ENCODE measurements at places on chromosomes 11 and 22.
A peak's percentile ranks its signal among the peaks of the same experiment; 100 is the strongest.

GRCh38 chr11:4830346-4830745, 9.2 kb downstream of the OR51F2 start:
- no peaks in the 10 kb centered on the region for H3K36me3 ChIP-seq
- H3K27ac ChIP-seq = no peak overlapping the region
- no peak overlapping the region for H3K4me3 ChIP-seq
- H3K27me3 ChIP-seq = no peaks in the 10 kb centered on the region
- no peaks in the 10 kb centered on the region for H3K4me1 ChIP-seq

DNA sequence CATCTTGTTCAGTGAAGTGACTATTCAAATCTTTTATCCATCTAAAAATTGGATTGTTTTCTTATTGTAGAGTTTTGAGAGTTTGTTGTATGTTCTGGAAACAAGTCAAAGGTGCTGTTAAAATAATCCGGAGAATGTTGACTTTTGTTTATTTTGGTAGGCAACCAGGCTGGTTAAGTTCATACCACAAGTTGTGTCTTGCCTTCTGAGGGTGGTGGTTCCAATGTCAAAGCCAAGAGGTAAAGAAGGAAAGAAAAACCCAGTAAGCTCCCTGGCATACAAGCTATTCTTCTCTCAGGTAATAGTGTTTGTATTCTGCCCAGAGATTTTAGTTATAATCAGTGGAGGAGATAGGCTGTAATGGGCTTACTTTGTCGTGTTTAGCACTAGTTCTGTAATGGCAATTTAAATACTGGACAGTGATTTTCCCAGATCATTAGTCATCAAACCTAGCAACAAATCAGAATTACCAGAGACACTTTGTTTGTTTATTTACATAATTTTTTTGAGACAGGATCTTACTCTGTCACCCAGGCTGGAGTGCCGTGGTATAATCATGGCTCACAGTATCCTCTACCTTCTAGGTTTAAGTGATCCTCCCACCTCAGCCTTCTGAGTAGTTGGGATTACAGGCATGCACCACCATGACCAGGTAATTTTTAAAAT, 15.1 kb upstream of the CSRP3 start:
- no peaks in the 10 kb centered on the region for H3K27me3 ChIP-seq
- no peak overlapping the region for H3K4me3 ChIP-seq
- no peak for DNase-seq

- no peak overlapping the region for H3K4me3 ChIP-seq
- H3K36me3 ChIP-seq = no peaks in the 10 kb centered on the region
- no peak for DNase-seq
- H3K27ac ChIP-seq = no peak overlapping the region
- H3K27me3 ChIP-seq = no peaks in the 10 kb centered on the region
These were observed 175.2 kb downstream of the SBF2 start for GRCh38 chr11:10118865-10119264.

GRCh38 chr11:108922241-108922640, 257.4 kb downstream of the DDX10 start:
- no peak overlapping the region for H3K4me3 ChIP-seq
- H3K4me1 ChIP-seq = no peaks in the 10 kb centered on the region
- no peak for DNase-seq
- no peaks in the 10 kb centered on the region for H3K27me3 ChIP-seq
- no peaks in the 10 kb centered on the region for H3K36me3 ChIP-seq

GRCh38 chr11:128501632-128502549, 85.5 kb downstream of the ETS1 start:
- DNase-seq = no peak
- no peak overlapping the region for H3K27ac ChIP-seq
- peaks cover 27% of the 10 kb centered on the region for H3K4me1 ChIP-seq

- no peak overlapping the region for H3K4me3 ChIP-seq
- no peak overlapping the region for H3K27ac ChIP-seq
- no peak for DNase-seq
- no peaks in the 10 kb centered on the region for H3K36me3 ChIP-seq
- H3K27me3 ChIP-seq = no peaks in the 10 kb centered on the region
These were observed 118.1 kb downstream of the ATM start for GRCh38 chr11:108340973-108341372.

DNA sequence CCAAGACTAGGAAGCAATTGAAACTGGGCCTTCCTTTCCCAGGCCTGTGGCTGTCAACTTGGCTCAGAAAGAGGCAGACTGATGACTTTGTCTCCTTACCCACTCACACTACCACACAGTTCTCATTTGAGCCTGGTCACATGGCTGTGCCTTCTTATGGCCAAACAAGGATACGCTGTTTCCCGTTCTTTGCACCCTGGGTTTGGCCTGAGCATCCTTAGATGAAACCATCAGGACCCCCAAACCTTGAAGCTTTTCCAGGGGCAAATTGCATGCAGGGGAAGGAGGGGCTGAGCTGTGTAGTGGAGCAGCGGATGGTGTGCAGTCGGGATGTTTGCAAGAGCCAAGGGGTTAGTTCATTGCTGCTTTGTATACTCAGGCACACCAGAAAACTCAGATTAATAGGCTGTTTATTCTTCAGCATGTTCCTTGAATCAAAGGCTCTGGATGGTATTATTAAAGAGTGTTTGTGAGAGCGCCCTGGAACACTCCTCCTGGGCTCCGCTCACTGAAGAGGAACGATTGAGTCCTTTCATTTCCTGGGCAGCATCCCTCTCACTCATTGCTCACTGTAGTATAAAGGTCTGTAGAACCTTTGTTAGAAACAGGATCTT, 69.8 kb downstream of the ARFGAP2 start:
- H3K4me3 ChIP-seq = no peak overlapping the region
- H3K27ac ChIP-seq = no peak overlapping the region
- H3K36me3 ChIP-seq = no peaks in the 10 kb centered on the region
- no peaks in the 10 kb centered on the region for H3K4me1 ChIP-seq

- H3K4me3 ChIP-seq = no peak overlapping the region
- H3K4me1 ChIP-seq = no peaks in the 10 kb centered on the region
- DNase-seq = no peak
- H3K27ac ChIP-seq = no peak overlapping the region
- H3K27me3 ChIP-seq = no peaks in the 10 kb centered on the region
These were observed 47.7 kb upstream of the GAB2 start for GRCh38 chr11:78465169-78465942.

GRCh38 chr22:50270666-50271394, 650 bp upstream of the MAPK11 start:
- DNase-seq = peak; percentile 79
- H3K4me1 ChIP-seq = peaks cover 55% of the 10 kb centered on the region
- H3K36me3 ChIP-seq = peaks cover 9% of the 10 kb centered on the region
- no peaks in the 10 kb centered on the region for H3K27me3 ChIP-seq
- no peak overlapping the region for H3K27ac ChIP-seq

DNA sequence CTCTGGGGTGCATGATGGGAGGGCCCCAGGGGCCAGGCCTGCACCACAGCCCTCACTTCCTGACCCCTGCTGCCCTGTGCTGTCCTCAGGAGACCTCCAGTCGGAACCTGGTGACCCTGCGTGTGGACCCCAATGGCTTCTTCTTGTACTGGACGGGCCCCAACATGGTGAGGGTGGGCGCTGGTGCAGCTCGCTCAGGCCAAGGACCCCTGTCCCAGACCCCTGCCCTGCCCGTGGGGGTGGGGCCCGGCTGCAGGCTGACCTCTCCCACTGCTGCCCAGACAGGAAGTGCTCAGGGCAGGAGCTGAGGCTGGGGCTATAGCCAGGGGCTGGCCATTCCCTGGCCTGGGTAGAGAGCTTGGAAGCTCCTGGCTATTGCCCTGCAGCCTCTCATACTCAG, 3.0 kb downstream of the PLCB3 start:
- H3K27ac ChIP-seq = no peak overlapping the region
- no peak for DNase-seq
- no peak overlapping the region for H3K4me3 ChIP-seq
- no peaks in the 10 kb centered on the region for H3K36me3 ChIP-seq
- H3K4me1 ChIP-seq = peaks cover 18% of the 10 kb centered on the region
- H3K27me3 ChIP-seq = no peaks in the 10 kb centered on the region

GRCh38 chr11:4804280-4804679, at the start of gene OR52R1:
Gene OR52R1, minus strand, starts transcription at chr11:4804380. Its CDS starts 0 bp downstream, at chr11:4804380.
- H3K27me3 ChIP-seq = no peaks in the 10 kb centered on the region
- DNase-seq = no peak
- no peak within 1 kb of the TSS for H3K27ac ChIP-seq
- H3K4me1 ChIP-seq = no peaks in the 10 kb centered on the region

DNA sequence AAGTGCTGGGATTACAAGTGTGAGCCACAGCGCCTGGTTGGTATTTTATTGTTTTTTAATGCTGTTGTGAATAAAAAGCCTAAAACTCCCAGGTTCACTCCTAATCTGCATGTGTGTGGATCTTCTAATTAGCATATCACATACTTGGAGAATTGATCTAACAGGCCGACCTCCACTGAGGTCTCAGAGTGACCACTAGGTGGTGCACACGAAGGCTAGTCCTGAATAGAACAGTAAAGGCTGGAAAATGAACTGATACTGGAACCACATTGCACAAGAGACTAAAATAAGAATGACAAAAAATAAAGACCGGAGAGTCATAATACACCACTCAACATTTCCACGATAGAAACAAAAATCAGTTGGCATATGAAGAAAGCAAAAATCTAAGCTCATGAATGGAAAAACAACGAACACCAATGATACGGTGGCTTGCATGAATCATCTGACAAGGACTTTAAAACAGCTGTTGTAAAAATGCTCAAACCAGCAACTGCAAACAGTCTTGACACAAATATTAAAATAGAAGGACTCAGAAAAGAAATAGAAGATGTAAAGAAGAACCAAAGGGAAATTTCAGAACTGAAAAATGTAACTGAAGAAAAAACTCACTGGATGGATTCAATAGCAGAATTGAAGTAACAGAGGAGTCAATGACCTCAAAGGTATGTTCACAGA, 19.2 kb downstream of the PIM3 start:
- H3K4me3 ChIP-seq = no peak overlapping the region
- H3K27ac ChIP-seq = no peak overlapping the region
- H3K36me3 ChIP-seq = no peaks in the 10 kb centered on the region
- no peak for DNase-seq
- H3K27me3 ChIP-seq = no peaks in the 10 kb centered on the region

- no peaks in the 10 kb centered on the region for H3K36me3 ChIP-seq
- peaks cover 28% of the 10 kb centered on the region for H3K4me1 ChIP-seq
- H3K27me3 ChIP-seq = no peaks in the 10 kb centered on the region
- H3K4me3 ChIP-seq = no peak overlapping the region
- H3K27ac ChIP-seq = peak overlapping the region; percentile 13
These were observed 19.2 kb downstream of the DHCR7 start for GRCh38 chr11:71428861-71429435.

DNA sequence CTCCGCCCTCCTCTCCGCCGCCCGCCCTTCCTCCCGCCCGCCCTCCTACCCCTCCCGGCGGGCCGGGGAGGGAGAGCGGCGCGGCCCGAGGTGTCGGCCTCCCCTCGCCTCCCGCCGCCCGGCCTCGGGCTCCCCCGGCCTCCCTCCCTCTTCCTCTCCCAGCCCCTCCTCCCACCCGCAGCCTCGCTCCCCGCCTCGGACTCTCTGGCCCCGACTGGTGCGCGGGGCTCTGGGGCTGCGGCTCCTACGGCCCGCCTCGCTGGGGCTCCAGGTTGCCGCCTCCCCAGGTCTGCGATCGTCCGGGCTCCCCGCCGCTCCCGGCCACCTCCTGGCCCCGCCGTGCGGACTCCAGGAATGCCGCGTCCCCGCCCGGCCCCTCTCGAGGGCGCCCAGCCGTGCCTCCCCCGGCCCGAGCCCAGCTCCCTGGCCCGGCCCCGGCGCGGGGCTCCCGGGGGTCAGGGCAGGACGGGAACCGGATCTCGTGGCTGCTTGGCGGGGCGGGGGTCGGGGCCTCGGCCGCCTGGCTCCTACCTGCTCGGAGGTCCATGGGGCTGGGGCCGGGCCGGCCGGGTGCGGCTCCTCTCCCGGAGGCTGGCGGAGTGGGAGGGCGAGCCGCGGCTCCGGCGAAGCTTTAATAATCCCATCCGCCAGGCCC, at the start of gene CLCF1:
Gene CLCF1, minus strand, starts transcription at position 606 of the 655 bp plus-strand sequence. Its CDS starts 59 bp downstream, at position 547.
- H3K4me3 ChIP-seq = peak within 1 kb of the TSS; percentile 57
- peak within 1 kb of the TSS; percentile 84 for H3K27ac ChIP-seq
- H3K27me3 ChIP-seq = no peaks in the 10 kb centered on the region
- H3K36me3 ChIP-seq = no peaks in the 10 kb centered on the region
- peaks cover 12% of the 10 kb centered on the region for H3K4me1 ChIP-seq
- DNase-seq = peak; percentile 73

DNA sequence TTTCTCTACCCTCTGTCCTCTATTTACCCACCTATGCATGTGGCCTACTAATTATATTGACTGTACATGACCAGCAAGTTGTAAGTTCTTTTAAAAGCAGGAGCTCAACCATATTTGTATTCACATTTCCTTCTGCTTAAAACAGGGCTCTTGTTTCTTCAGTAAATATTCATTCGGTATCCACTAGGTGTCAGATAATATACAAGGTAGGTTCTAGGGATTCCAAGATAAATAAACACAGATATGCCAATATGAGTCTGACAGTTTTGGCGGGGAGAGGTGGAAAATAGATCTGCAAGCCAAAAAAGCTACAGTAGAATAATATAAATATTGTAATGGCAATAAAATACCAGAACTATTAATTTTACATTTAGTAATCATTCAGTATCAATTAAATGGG, 15.3 kb upstream of the RAB30 start:
- H3K4me3 ChIP-seq = no peak overlapping the region
- no peaks in the 10 kb centered on the region for H3K36me3 ChIP-seq
- DNase-seq = no peak

DNA sequence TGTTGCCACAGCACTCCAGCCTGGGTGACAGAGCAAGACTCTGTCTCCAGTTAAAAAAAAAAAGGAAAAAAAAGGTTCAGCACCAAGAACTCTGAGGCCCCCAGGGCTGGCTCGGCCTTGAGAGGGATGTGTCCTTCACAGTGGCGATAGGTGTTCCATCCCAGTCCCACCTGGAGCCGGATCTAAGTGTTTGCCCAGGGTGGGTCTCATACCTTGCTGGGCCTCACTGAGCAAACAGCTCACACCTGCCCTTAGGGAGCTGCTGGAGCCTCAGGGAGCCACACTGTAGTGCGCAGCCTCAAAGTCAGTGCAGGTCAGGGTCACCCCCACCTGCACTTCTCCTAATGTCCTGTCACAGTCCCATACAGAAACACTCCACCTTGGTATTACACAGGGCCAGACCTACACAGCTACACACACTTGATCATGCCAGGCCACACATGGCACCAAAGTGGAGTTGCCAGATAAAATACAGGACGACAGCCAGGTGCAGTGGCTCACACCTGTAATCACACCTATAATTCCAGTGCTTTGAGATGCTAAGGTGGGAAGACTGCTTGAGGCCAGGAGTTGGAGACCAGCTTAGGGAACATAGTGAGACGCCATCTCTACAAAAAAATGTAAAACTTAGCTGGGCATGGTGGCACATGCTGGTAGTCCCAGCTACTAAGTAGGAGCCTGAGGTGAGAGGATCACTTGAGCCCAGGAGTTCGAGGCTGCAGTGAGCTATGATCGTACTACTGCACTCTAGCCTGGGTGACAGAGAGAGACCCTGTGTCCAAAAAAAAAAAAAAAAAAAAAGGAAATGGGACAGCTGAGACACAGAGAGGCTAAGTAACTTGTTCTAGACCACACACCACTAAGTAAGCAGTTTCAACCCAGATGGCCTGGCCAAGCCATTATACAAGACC, 7.3 kb downstream of the STARD10 start:
- no peak for DNase-seq
- no peaks in the 10 kb centered on the region for H3K36me3 ChIP-seq
- no peaks in the 10 kb centered on the region for H3K27me3 ChIP-seq
- peak overlapping the region; percentile 67 for H3K27ac ChIP-seq
